ENCODE measurements at places on chromosomes 12 and 14. TPM values are rescaled to one million over a fixed set of nuclear protein-coding genes. Genes with fewer than 3 reads are reported as not detected.

The MANSC1 gene
- total RNA-seq, result 2.6 TPM

The MANSC4 gene
- total RNA-seq, result not detected

The KRT6B gene
- 287 TPM for total RNA-seq

The TUNAR gene
- total RNA-seq, result not detected

The SMOC1 gene
- 10.8 TPM for total RNA-seq

GRCh38 chr14:104478656-104479055, 100.9 kb upstream of the C14orf180 start:
- no peak for DNase-seq

DNA sequence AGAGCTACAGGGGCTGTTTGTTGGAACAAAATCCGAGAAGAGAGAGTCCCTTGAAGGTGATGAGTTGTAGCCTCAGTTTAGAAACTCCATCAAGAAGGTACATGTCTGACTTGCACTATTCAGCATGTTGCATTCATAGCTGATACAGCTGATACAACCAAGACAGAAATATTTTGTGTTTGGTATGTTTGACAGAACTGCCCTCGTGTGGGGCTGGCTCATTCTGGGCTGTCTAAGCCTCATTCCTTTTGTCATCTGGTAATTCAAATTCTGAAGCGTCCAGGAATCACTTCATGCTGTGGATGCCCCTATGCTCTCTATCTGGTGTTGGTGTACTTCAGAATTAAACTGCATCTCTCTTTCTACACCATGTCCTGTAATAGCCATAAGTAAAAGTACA, 126.3 kb downstream of the ANO6 start:
- no peak for DNase-seq

DNA sequence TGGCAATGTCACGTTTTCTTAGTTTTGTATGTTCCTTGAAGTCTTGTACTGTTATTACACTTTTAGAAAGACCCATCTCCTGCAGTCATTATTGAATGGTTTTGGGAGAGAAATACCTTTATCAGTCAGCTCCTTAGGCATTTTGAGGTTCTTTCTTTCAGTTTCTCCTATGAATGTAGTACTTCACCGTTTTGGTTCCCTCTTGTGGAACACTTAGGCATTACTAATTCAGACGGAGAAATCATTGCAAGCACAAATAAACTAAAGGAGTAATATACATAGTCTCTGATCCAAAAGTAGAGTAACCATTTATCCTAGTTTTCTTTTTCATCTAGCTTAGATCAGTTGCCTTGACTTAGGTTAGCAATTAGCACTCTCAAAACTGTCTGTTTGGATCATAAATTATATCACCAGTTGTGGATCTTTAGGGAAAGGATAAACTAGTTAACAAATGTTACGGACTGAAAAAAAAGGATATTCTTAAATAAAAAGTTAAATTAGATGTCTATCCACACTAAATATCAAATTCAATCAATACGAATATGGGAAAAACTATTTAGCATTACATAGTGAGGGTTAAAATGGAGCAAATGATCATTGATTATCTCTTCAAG, 1538.3 kb upstream of the SEL1L start:
- DNase-seq, result peak; percentile 52

GRCh38 chr14:30656190-30656632, 34.1 kb downstream of the SCFD1 start:
- DNase-seq, result peak; percentile 54

DNA sequence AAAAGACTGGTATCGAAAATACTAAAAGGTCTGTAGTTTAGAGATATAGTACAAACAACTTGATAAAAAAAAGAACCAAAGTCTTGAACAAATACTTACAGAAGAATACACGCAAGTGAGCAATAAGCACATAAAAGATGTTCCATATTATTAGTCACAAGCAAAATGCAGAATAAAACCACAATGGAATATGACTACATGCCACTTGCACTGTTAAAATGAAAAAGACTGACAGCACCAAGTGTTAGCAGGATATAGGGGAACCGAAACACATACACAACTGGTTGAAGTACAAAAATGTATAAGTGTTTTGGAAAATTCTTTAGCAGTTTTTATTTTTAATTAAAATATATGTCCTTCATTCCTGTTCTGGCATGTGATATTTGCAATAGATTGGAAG, 3.6 kb downstream of the CLEC2A start:
- no peak for DNase-seq

- no peak for DNase-seq
Observed at GRCh38 chr12:67759829-67760228, 111.3 kb downstream of the DYRK2 start.

DNA sequence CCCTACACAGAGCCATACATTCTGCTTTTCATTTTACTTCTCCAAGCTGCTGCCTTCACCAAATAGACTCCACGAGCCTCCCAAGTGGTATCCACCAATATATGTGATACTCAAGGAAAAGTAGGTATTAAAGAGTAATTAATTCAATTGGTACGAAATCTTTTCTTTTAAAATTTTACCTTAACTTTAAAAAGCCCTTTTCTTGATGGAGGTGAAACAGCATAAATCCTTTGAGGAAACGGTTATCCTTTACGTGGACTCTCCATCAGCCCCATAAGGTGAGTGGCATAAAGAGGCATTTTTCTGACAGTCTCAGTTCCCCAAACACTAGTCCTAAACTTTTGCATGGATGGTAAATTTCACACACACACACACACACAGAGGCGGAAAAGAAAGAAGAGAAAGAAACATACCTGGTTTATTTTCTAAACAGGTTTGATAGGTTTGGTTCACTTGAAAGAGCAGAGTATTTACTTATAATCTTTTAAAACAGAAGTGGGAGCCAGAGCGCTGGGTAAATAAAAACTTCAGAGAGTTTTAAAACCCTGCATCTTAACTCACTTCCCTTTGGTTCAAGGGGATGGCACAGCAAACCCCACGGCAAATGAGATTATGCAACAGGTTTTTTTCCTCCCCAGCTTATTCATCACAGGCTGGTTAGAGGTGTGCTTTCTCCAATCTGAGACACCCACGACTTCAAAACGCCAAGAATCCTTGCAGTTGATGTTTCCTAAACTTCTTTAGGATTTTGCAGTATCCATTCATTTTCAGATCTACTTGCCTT, 1.9 kb downstream of the DUSP16 start:
- peak; percentile 93 for DNase-seq

DNA sequence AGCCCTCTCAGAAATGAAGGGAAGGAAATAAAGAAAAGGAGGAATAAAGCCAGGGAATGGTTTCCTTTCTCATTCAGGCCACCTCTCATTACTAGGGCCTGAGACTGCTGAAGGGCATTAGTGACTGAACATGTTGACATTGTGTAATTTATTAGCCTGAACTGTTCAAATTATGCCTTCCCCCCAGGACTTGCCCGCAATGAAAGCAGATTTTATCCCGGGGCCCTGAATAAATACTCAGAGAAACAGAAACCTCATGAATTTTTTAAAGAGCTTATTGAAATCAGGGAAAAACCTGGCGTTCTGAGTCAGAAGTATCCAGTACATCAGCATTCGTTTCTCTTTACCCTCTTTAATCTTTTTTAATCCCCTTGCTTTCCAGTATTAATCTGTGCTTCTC, 35.9 kb upstream of the WSCD2 start:
- DNase-seq, result no peak

GRCh38 chr12:108568338-108569154, 6.2 kb downstream of the ISCU start:
- DNase-seq, result no peak
